ENCODE measurements at places on chromosomes 7 and 10. TPM values are rescaled to one million over a fixed set of nuclear protein-coding genes. Genes with fewer than 3 reads are reported as not detected.
A peak's percentile ranks its signal among the peaks of the same experiment; 100 is the strongest.

The MRM2 gene
- 28.6 TPM for total RNA-seq

The FRA10AC1 gene
- total RNA-seq = 13.7 TPM

The C7orf33 gene
- not detected for total RNA-seq

The CCDC172 gene
- not detected for total RNA-seq

The MMRN2 gene
- total RNA-seq = not detected

The MOGAT3 gene
- total RNA-seq = not detected

The REPIN1 gene
- 54.6 TPM for total RNA-seq

The PLEKHA1 gene
- 8.8 TPM for total RNA-seq

The GPR141 gene
- not detected for total RNA-seq

The MAGI2 gene
- 0.10 TPM for total RNA-seq

The DENND11 gene
- 24.0 TPM for total RNA-seq

The ACTR3C gene
- 6.1 TPM for total RNA-seq

The ZNF716 gene
- not detected for total RNA-seq

GRCh38 chr7:114242992-114243507, 171.6 kb upstream of the FOXP2 start:
- DNase-seq = no peak

DNA sequence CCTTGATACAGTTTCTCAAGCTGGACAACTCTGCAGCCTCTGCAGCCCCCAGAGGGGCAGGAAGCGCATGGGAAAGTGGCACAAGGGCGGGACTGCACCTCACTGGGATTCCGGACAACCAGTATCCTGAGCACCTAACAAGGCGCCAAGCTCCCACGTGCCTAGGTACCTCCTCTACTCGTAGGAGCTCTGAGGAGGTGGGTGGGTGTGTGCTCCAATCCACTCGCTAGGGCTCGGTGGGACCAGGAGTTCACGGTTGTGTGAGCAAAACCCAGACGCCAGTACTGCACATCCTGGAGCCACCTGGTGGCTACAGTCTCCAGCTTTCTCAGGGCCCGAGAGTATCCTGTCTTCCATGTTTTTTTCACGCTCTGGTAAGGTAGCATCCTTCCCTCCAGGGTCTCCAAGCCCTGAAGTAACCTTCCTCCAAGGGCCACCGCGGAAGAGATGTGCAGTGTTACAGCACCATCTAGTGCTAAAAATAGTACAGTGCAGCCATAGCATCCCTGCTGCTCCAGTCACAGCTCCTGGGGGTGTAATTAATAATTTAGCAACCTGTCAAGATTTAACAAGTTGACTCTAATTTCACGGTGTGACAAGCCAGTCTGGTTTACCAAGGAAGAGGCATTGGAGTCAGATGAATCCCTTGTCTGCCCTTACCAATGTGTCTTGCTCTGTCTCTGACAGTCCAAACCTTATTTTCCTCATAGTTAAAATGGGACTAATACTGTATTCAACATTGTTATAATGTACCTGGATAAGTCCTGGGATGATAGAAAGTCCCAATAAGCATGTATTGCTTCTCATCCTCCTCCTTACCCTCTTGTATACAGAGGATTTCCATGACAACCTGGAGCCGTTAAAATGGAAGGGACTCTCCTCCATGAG, 70.4 kb downstream of the HERPUD2 start:
- peak; percentile 39 for DNase-seq

GRCh38 chr7:100568176-100568895, 5.4 kb downstream of the SAP25 start:
- no peak for DNase-seq

GRCh38 chr10:31457858-31458257, 138.8 kb downstream of the ZEB1 start:
- DNase-seq = no peak

DNA sequence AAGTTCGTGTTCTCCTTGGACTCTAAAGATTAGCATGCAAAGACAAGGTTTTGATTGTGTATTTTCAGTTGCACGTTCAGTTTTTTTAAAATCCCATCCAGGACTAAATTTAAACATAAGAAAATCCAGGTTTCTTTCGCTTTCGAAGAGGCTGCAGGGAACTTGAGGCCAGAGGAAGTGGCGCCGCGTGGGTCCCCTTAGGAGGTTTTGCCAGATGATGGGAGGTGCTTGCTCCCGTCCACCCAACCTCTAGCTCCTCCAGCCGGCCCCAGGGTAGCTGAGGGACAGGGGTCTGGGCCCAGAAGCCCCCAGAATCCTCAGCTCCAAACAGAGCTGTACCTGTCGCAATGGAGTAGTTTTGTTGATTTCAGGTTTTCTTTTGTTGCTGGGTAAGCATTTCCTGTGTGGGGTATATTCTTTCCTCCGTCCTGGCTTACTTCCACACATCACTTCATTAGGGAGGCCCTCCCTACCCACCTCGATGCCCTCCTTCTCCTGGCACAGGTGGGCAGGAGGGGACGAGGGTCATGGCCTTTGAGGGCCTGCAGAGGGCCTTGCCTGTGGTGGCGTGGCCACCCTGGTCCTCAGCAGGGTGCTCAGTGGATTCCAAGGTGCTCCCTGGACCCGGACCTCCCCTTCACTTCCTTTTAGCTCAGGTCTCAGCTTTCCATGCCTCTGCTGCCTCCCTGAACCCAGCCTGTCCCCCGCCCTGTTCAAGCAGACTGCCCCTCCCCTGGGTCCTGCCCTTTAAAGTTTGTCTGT, 32.6 kb downstream of the LHPP start:
- DNase-seq = no peak

GRCh38 chr7:28787106-28787505, 171.0 kb downstream of the TRIL start:
- DNase-seq = no peak

DNA sequence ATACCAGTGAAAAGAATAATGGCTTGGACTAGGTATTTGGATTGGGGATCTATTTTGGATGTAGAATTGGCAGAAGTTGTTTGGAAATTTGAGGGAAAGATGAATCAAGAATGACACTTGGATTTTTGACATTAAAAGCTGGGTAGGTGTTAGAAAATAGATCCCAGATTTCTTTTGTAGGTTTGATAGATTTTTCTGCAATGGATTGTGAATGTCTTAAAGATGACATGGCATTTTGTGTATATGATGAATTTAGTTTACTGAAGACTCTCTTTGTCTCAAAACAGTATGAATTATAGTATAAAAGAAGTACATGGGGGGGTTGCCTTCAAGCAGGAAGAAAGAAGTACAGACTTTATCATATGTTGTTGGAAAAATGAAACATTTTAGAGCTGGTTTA, 75.8 kb downstream of the MPLKIP start:
- DNase-seq = no peak

GRCh38 chr10:131982185-131982756, 548 bp upstream of the BNIP3 start:
- DNase-seq = no peak

DNA sequence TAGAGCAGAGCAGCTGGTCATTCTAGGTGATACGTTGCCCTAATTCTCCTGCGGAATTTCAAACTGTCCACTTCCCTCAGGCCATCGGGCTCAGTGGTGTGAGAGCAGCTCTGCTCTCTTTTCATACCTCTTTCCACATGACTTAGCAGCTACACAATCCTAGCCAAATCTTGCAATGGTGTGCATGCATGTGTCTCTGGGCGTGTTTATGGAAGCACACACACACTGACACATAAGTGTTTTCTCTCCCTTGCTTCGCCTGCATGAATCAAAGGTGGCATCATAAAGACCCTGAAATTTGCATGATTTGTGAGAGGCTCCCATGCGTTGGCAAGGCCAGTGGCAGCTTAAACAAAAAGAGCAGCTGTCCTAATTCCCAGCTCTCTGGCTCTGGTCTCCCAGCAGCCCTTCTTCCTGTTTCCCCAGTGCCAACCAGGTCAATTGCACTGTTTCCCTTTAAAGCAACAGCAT, 1189.5 kb downstream of the GATA3 start:
- no peak for DNase-seq

- no peak for DNase-seq
These were observed 232.4 kb downstream of the SLC25A13 start for GRCh38 chr7:96089511-96089910.

DNA sequence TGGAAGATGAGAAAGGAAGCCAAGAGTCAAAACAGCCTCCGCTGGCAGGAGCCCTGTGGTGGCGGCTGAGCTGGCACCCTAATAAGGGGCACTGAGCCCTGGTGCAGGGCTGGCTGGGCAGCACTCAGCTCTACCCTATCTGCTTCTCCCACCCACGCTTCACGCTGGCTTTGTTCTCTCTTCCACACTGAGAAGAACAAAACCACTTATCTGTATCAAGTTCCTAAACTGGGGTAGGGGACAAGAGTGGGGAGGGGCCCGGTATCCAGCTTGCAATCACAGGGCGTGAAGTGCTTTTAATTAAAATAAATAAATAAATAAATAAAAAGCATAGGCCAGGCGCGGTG, 52.1 kb downstream of the FAM53B start:
- DNase-seq = no peak

GRCh38 chr7:24722386-24723177, 34.7 kb downstream of the GSDME start:
- DNase-seq = no peak

DNA sequence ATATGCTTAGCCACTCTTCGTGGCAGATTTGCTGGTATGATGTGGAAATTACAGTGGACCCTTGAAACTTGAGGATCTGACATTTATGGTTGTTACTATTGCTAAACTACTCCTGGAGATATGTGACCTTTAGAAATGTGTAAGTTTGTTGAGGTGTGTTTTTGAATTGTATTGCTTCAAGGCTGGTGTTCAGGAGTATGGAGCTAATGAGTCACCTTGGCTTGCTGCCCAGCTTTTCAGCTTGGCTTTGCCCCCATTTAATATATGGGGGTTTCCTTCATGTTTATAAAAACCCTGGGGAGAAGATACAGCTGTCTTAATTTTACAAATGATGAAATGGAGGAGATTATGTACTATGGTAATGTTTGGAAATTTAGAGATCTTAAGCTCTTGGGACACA, 11.6 kb downstream of the HBP1 start:
- DNase-seq = no peak

- no peak for DNase-seq
These were observed 15.1 kb downstream of the ZNF12 start for GRCh38 chr7:6691609-6692106.

GRCh38 chr10:36494371-36494770, 631.0 kb upstream of the ANKRD30A start:
- no peak for DNase-seq

- DNase-seq = no peak
These were observed 158.5 kb downstream of the DKK1 start for GRCh38 chr10:52472406-52473146.

- no peak for DNase-seq
These were observed 448.9 kb upstream of the ZMIZ1 start for GRCh38 chr10:78619896-78620295.

DNA sequence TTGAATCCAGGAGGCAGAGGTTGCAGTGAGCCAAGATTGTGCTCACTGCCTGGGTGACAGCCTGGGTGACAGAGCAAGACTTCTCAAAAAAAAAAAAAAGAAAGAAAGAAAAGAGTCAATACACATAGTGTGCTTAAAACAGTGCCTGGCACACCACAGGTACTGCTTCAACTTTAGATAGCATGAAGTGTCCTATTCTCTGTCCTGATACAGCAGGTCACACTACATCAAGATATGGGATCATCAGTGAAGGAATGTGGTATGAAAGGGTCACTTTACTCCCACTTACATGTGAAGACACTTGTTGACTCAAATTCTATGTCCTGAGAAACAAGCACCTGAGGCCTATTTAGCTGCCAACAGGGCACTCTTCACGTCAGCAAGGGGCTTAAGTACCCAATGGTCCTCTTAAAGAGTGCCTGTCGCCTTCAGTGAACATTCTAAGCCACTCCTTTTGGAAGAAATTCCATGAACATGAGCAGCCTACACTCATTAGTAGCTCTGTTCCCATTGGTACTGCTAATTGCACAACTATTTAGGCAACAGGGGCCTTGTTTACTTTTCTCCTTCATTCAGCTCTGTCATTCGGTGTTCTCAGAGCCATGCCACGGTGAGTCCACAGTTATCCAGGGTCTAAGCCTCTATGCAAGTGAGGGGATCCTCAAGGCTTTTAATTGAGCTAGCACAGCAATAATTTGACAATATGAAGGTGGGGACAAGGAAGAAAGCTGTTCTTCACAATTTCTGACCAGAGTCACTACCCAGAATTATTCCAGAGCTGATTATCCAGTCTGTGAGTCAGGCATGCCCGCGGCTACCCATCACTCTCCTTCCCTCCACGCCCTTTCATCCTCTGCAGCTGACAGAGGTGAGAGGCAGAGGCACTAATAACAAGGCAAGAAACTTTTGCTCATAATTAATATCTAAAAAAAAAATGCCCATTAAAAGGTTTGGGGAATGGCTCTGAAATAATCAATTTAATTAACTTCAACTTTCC, 56.6 kb upstream of the PTN start:
- DNase-seq = no peak

GRCh38 chr10:90276894-90277475, 575.6 kb downstream of the KIF20B start:
- no peak for DNase-seq

GRCh38 chr7:108328174-108328651, 128.0 kb downstream of the NRCAM start:
- no peak for DNase-seq

DNA sequence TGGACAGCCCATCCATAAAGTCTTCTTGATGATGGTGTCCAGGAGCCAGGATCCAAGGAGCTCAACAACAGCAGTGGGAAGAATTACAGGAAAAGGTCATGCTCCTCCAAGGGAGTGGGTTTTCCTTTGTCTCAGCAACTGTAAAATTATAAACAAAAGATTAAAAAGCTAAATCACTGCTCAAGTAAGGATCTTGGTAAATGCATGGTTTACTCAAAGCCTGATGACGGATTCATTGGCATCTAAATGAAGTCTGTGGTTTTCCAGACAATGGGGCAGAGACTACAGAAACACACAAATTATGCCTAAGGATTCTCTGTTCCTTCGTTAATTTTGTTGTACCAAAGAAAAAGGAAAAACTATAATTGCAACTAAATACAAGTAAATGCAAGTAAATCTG, 36.4 kb upstream of the DLX6 start:
- DNase-seq = no peak

DNA sequence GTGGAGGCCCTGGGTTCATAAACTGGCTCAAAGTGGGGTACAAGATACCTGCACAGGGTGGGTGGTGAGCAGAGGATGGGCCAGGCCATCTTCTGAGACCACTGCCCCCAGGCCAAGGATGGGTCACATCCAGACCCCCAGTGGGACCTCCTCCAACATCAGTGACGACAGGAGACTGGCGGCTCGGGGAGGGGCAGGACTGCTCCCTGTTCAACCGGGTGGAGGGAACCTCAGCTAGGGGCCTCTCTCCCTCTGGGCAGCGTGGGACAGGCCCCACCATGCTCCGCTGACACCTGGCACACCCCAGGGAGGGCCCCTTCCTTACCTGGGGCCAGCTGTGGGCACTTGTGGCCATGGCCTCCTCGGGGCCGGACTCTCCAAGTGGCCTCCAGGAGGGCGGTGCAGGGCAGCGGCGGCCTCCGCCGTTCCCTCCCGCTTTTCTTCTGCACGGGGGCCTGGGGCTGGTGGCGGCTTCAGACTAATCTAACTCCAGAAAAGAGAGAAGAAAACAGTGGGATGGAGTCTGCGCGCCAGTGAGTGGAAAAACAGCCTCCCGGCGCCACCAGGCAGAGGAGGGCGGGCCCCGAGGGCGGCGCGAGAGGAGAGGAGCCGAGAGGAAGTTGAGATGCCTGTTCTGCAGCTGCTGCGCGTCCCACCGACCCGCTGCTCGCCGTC, at the start of gene CALHM2:
TSS of gene CALHM2 (minus strand) at position 540 of the 675 bp plus-strand sequence. CDS start 2,429 bp downstream, outside the sequence.
- DNase-seq = peak; percentile 65

Measured in activated CD4-positive, alpha-beta T cell treated with anti-CD3 and anti-CD28 coated beads, Interleukin-2, amount 10 ng/mL, durations not matched to agents 7 days and 5 days (primary cell).